ENCODE measurements at places on chromosomes 1 and 21.

GRCh38 chr1:241419986-241420385 is 63.0 kb upstream of the RGS7 start:
- no peak for ATAC-seq

GRCh38 chr1:149962736-149963135 is 26.1 kb upstream of the MTMR11 start:
- no peak for ATAC-seq

- no peak for ATAC-seq
Observed at GRCh38 chr1:190904091-190904695, 426.5 kb upstream of the BRINP3 start.

DNA sequence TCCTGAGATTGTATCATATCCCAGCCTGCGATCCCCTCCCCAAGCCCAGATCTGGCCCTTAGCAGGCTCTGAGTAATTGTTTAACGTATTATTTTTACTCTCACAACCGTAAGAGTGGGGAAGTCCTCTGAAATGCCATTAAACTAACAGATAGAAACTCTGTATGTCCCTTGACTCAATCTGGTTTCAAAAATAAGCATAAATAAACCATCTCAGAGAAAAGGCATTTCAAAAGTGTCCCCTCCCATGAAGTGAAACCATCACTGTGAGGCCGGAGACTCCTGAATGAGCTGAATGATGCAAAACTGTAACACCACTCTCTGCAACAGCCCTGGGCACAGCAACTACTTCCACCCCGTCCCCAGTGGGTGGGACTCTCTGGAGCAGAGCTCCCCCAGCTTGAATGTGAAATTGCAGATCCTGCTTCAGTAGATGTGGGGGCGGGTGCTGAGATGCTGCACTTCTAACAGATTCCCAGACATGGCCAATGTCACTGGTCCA is 104.1 kb downstream of the SYF2 start:
- ATAC-seq: no peak

- ATAC-seq: no peak
Observed at GRCh38 chr1:178196631-178197030, 102.7 kb downstream of the RASAL2 start.

GRCh38 chr1:100397681-100398080 is 45.4 kb downstream of the CDC14A start:
- ATAC-seq: peak; percentile 77

GRCh38 chr1:116842654-116843053 is 67.1 kb upstream of the PTGFRN start:
- ATAC-seq: no peak

GRCh38 chr1:66642992-66643391 is 109.0 kb downstream of the SGIP1 start:
- ATAC-seq: no peak

DNA sequence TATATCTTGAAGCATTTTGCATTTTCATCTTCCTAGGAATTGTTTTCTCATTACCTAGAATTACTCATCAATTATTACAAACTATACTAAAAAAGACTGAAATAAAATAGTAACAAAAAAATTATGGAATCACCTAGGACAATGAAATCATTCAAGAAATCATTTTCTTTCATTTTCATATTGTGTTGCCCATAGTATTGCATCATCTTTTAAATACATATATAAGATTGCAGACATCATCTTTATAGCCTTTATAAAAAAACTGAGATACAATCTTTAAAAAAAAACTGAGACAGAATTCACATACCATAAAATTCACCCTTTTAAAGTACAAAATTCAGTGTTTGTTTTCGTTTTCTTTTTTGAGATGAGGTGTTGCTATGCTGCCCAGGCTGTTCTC is 29.6 kb downstream of the GDAP2 start:
- no peak for ATAC-seq

DNA sequence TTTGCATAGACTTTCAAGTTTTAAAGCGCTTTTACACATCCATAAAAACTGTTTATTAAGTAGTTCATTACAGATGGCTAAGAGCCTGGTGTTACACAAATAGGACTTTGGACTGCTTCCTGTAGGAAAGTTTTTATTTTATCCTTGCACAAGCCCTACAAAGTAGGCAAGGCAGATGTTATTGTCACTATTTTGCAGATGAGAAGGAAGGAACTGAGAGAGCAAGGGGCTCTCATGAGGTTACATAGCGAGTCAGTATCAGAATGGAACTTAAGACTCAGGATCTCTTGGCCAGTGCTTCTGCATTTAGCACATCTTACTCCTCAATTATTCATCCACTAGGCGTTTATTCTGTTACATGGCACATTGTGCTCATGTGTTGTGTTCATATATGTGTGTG is 2.6 kb upstream of the MAPKAPK2 start:
- no peak for ATAC-seq

- ATAC-seq: no peak
Observed at GRCh38 chr1:109391626-109392025, 6.1 kb downstream of the SORT1 start.

GRCh38 chr1:218817691-218818465 is 355.8 kb upstream of the LYPLAL1 start:
- ATAC-seq: no peak

GRCh38 chr1:174743654-174744561 is 255.8 kb upstream of the CACYBP start:
- no peak for ATAC-seq

DNA sequence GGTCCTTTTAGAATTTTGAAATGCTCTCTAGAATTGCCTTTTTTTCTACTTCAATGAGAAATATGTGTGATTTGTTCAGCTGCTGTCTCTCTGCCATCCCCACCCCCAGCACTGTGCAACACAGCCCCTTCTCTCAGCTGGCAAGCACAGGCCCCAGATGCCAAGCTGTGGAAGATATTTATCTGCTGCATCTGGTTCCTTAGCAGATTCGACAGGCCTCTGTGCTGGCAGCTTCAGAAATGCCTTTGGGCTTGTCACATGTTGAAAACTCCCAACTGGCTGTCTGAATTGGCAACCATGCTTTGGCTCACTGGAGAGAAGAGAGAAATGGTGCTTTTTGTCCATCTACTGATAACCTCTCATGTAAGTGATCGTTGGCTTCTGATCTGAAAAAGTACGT is 206.7 kb upstream of the C1orf87 start:
- ATAC-seq: no peak

- ATAC-seq: no peak
Observed at GRCh38 chr1:53576866-53577760, 117.9 kb downstream of the DMRTB1 start.

DNA sequence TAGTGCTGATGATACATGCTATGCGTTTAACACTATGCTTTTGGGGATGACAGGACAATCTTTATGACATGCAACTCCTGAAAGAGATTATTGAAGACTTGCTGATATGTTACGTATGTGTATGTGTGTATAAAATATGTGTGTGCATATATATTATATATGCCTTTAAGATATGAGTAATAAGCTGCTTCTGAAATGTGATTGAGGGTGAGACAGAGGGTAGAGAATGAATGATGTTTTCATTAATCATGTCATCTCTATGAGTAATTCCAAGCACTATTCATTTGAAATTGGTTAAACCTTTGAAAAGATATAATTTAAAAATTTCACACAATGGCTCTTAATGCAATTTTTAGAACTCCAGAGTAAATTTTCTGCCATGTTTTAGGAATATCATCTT is 5.8 kb downstream of the BCL9 start:
- peak; percentile 49 for ATAC-seq

GRCh38 chr1:1024149-1024770 is 4.3 kb downstream of the AGRN start:
- ATAC-seq: no peak

- ATAC-seq: no peak
Observed at GRCh38 chr21:46020581-46020980, 39.0 kb downstream of the COL6A1 start.

- no peak for ATAC-seq
Observed at GRCh38 chr1:14756589-14757285, 158.3 kb downstream of the KAZN start.

- ATAC-seq: no peak
Observed at GRCh38 chr1:164263540-164263939, 295.4 kb upstream of the PBX1 start.
